ENCODE measurements at places on chromosomes 6 and 20.

DNA sequence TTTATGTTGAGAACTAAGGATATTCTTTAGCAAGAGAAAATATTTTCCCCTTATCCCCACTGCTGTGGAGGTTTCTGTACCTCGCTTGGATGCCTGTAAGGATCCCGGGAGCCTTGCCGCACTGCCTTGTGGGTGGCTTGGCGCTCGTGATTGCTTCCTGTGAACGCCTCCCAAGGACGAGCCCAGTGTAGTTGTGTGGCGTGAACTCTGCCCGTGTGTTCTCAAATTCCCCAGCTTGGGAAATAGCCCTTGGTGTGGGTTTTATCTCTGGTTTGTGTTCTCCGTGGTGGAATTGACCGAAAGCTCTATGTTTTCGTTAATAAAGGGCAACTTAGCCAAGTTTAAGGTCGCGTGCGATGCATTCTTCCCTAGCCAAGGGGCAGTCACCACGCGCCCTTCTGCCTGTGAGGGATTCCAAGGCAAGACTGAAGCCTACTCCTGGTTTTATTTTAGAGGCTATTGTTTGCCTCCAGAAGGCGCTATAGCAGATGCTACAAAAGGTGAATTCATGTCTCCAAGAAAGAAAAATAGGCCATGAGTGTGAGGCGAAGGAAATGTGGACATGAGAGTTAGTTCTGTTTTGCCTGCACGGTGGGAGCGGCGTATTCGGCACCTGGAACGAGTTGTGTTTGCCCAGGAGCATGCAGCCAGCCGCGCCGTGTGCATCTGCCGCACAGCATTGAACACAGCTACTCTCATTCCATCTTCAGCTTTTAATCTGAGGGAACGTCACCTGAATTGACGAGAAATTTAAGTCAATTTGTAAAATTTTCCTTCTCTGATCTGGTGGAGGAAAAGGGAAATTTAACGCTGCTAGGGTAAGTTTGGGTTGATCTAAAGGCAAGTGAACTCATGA is 40.3 kb upstream of the IRF4 start:
- no peak for DNase-seq

GRCh38 chr6:143894655-143895054 is 30.4 kb downstream of the ZC2HC1B start:
- DNase-seq: no peak

DNA sequence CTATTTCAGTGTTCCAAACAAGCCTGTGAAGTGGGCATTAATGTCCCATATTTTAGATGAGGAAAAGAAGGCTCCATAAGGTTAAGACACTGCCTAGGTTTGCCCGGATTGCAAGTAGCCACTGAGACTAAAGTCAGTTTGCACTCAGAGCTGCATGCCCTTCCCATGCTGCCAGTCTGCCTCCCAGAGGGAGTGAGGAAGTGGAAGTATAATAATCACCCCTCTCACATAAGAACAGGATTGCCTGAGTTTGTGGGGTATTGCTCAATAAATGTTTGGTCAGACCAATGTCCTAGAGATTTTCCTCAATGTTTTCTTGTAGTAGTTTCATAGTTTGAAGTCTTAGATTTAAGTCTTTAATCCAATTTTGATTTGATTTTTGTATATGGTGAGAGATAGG is 43.9 kb upstream of the CLIC5 start:
- DNase-seq: no peak

DNA sequence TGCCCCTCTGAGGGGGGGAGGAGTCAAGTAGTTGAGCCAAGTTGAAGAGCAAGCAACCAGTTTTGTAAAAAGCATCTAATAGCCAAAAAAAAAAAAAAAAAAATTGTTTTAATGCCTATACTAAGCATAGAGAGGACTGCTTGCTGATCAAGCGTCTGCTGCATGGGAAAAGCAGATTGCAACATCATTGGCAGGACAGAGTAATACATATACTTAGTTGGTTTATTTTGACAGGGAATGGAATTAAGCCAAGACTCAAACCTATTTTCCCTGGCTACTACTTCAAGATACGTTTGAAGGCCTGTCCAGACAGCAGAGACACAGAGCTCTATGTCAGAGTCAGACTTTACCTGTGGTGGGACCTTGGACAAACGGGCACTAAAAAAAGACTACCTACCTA is 120.5 kb downstream of the RTN4IP1 start:
- no peak for DNase-seq
